ENCODE measurements at places on chromosomes 4 and X. TPM values are rescaled to one million over a fixed set of nuclear protein-coding genes. Genes with fewer than 3 reads are reported as not detected.

GRCh38 chrX:153692611-153693156 is 5.0 kb downstream of the SLC6A8 start:
- DNase-seq: no peak

Gene ZCCHC4
- 13.8 TPM for total RNA-seq

- DNase-seq: no peak
Measured at GRCh38 chr4:174524242-174524641, 2.0 kb upstream of the HPGD start.

- no peak for DNase-seq
Measured at GRCh38 chr4:174464949-174465348, 57.3 kb downstream of the HPGD start.

- no peak for DNase-seq
Measured at GRCh38 chr4:8861576-8862295, 9.9 kb downstream of the HMX1 start.

- DNase-seq: no peak
Measured at GRCh38 chr4:25075129-25075528, 44.4 kb upstream of the LGI2 start.

DNA sequence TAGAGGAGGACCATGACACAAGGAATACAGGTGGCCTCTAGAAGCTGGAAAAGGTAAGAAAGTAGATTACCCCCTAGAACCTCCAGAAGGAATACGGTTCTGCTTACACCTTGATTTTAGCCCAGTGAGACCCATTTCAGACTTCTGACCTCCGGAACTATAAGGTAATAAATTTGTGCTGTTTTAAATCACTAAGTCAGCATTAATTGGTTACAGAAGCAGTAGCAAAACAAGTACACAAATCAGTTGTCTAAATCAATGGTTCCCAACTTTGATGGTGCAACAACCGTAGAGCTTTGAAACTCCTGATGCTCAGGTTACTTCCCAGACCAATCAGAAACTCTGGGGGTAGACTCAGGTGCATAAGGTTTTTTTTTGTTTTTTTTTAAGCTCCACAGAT is 113.6 kb downstream of the RTL9 start:
- DNase-seq: no peak

Gene ERCC6L
- 14.1 TPM for total RNA-seq

DNA sequence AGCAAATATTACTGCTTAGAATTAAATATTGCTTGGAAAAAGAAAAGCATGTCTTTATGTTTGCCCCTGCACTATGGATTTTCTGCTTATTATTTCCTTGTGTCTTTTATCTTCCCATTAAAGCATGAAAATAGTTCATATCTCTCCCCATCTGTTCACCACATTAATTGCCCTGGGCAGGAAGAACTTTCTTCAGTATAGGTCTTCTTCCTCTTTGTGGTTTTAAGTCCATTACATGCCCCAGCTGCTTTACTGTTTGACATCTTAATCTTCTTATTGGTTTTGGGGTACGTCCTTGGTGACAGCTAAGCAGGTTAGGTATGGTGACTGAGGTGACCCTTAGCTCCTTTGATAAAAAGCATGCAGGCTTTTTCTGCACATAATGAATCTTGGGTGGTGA is 157.3 kb downstream of the AASDH start:
- DNase-seq: no peak

DNA sequence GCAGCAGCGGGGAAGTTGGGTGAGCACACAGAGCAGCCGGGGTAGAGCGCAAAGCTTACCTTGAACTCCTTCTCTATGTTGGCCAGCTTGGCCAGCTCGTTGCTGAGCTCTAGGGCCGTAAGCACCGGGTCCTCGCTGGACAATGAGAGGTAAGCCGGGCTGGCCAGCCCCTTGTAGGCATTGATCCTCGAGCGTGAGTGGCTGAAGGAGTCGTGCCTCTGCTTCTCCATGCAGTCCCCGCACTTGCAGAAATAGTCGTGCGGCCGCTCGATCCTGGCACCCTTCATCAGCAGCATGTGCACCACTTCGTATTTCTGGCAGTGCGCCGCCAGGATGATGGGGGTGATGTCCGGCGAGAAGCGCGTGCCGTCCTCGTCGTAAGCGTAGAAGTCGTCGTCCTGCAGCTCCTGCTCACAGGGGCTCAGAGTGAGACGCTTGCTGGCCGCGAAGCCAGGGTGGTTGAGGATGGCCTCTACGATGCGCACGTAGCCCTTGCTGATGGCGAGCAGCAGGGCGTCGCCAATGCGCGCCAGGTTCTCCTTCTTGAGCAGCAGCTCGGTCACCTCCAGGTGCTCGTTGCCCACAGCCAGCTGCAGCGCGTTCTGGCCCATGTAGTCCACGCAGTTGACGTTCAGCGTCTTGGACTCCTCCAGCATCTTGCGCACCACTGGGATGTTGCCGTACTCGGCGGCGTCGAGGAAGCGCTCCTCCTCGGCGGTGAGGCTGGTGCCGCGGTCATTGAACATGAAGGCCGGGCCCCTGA is 19.5 kb downstream of the TRPC3 start:
- no peak for DNase-seq

Gene PWWP3B
- not detected for total RNA-seq

GRCh38 chr4:122577808-122578781 is 42.8 kb downstream of the IL21 start:
- DNase-seq: peak; percentile 81

Gene RPS6KA6
- total RNA-seq: not detected

Gene CFAP47
- not detected for total RNA-seq

Gene PLK4
- total RNA-seq: 60.1 TPM
